ENCODE measurements at places on chromosomes 4 and X.

DNA sequence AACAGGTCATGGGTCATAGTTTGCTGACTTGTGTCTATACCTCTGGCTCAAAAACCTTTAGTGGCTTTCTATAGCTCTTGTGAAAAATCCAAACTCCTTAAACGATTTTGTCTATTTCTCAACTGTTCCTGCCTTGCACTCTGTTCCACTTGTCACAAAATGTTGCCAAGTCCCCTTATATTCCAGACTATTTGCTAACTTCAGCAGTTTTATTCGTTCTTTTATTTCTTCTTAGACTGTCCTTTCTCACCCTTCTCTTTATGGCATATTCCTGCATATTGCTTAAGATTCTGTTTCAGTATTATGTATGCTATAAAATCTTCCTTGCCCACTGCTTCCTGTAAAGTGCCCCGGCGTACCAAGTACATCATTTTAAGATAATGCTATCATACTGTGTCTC lies 80.8 kb downstream of the RAB28 start:
- no peak for DNase-seq

GRCh38 chrX:2373615-2374014 lies 127.2 kb downstream of the DHRSX start:
- no peak for DNase-seq

- DNase-seq: no peak
Observed at GRCh38 chrX:42943051-42943974, 165.3 kb upstream of the PPP1R2C start.

GRCh38 chrX:18931972-18932371 lies 51.9 kb downstream of the PHKA2 start:
- DNase-seq: peak; percentile 15

DNA sequence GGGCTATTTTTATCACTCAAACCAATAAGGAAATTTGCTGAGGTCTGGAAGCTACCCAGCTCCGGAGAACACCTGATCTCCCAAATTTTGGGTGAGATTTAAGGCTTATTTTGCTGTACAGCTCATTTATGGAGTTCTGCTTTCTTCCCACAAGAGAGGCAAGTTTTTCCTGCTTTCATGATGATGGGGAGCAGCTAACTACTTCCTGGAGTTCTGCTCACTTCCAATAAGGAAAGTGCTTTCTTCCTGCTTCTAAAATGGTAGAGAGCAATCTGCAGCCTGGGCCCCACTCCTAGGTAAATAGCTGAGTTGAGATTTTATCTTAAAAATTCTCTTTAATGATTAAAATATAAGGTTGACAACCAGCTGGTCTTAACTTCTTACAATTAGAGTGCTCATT lies 606.0 kb upstream of the HTR2C start:
- DNase-seq: no peak

DNA sequence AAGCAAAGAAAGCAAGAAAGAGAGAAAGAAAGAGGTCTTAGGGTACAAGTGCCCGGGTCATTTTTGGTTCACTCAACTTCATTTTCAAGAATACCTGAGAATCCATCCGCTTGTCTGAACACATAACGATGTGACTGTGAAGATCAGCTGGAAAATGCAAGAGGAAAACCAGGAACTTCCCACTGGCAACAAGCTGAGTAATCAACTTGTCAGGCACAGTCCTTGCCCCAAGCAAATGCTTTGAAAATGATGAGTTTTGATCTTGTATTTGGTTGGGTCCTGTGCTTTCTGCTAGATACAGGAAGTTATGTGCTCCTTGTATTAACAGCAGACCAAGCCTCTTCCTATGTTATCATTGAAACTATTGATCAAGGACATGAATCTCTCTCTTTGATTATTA lies 239.1 kb downstream of the ASMT start:
- DNase-seq: no peak

- DNase-seq: no peak
Observed at GRCh38 chrX:63050225-63050624, 300.9 kb downstream of the SPIN4 start.

DNA sequence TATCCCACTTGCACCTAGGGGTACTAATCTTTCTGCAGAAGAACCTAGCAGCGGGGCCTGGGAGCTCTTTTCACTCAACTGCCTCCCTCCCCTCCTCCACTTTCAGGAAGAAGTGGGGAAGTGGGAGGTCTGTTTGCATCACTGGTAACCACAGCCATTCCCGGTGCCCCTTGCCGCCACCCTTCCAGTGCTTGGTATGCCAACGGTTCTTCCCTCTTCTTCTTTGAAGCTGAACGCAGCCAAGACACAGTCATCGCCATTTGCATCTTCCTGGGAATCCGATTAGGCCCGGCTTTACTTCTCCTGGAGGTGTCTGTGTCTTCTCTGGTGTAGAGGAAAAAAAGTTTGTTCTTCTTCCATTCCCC lies 47.2 kb upstream of the RBPJ start:
- DNase-seq: no peak

- no peak for DNase-seq
Observed at GRCh38 chrX:108993909-108994308, 257.5 kb upstream of the IRS4 start.

DNA sequence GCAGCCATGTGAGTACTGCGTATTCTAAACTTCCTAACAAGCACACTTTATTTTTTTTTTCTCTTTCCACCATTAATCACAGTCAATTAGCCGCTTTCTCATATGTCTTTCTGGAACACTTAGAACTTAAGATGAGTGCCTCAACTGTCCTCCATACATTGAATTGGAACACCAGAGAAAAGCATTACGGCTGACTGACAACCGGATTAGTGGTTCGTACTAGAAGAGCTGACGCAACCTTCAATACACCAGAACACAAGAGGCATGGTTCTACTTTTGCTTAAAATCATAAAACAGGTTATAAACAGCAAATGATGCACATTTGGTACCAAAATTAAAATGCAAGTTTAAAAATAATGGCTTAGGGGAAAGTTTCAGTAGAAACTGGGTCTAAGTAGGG lies 3.3 kb downstream of the TMEM47 start:
- DNase-seq: peak; percentile 52

DNA sequence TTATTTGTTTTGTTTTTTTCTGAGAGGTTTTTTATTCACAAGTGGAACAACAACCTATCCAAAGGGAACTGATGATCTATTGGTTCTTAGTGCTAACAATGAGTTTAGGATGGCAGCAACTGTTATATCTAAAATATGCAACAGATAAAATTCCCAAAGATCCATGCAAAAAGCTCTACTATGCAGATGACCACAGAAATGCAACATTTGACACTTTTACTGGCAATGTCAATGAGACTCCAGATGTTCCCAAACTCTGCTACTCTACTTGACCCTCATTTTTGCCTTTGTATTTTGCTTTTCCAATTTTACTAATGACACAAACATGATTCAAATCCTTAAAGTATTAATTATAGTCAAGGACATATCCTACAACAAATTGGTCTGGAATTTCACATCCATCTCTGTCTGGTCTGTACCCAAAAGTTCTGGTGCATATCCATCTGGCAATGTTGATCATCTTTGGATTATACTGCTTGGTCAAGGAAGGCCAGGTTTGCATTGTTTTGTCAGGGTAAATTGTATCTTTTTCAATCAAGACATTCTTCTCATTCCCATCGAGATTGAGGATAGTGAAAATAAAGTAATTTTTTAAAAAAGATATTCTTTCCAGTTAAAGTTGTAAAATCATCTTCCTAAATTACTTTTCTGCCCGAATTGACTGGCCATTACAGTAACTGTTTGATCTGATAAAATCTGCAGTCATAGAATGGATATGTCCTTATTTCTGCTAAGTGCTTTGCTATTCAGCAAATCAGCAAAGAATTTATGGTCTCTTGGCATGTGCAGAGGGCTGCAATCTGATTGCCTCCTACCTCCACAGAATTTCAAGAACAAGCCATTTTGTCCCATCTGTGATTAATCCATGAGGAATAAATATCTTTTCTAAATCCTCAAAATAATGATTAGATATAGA lies 73.6 kb downstream of the FGFBP1 start:
- no peak for DNase-seq

GRCh38 chr4:104756837-104757236 lies 262.1 kb upstream of the CXXC4 start:
- no peak for DNase-seq

DNA sequence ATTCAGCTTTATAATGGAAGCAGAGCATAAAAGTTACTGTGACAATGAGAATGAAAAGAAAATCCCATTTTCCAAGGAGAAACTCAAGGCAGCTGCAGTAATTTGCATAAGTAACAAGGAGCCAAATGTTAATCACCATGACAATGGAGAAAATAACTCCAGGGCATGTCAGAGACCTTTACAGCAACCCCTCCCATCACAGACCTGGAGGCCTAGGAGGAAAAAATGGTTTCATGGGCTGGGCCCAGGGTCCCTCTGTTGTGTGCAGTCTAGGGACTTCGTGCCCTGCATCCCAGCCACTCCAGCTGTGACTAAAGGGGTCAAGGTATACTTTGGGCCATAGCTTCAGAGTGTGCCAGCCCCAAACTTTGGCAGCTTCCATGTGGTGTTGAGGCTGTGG lies 223.5 kb downstream of the NPFFR2 start:
- no peak for DNase-seq

- no peak for DNase-seq
Observed at GRCh38 chr4:73178389-73178788, 80.2 kb downstream of the ANKRD17 start.

GRCh38 chr4:985123-985830 lies 1.6 kb upstream of the IDUA start:
- DNase-seq: no peak

GRCh38 chrX:73913580-73913979 lies 350.6 kb downstream of the CHIC1 start:
- DNase-seq: no peak

GRCh38 chrX:136251041-136251991 lies at the start of gene MAP7D3:
TSS of gene MAP7D3 (minus strand) at chrX:136251400. CDS start at chrX:136251358, 42 bp downstream.
- DNase-seq: peak; percentile 66

- DNase-seq: peak; percentile 80
Observed at GRCh38 chr4:71713611-71714203, 70.2 kb downstream of the GC start.

GRCh38 chr4:146051223-146051622 lies 112.6 kb upstream of the ZNF827 start:
- no peak for DNase-seq

- DNase-seq: no peak
Observed at GRCh38 chr4:117527601-117528000, 442.2 kb upstream of the TRAM1L1 start.

- no peak for DNase-seq
Observed at GRCh38 chr4:98996765-98997068, 1.2 kb downstream of the METAP1 start.

GRCh38 chr4:38757945-38758600 lies 24.7 kb downstream of the TLR10 start:
- no peak for DNase-seq

DNA sequence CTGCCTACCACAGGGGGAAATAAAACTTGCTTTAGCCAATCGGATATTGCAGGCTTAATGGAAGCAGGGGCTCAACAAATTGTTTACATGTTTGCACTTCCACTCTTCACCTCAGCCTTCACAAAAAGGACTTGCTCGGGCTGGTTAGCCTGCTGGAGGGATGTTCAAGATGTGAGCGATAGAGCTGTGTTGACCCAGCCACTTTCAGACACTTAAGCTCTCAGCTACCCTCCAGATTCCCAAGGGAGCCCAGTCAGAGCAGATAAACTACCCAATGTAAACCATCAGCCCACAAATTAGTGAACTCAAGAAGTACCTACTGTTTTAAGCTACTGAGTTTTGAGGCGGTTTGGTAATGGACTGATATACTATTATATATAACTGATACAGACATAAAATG lies 508.4 kb upstream of the FTHL17 start:
- DNase-seq: no peak

GRCh38 chr4:1329408-1330371 lies 17.3 kb upstream of the UVSSA start:
- DNase-seq: no peak

GRCh38 chrX:110310000-110310790 lies 7.7 kb downstream of the AMMECR1 start:
- DNase-seq: no peak

GRCh38 chr4:186724058-186724863 lies 605 bp upstream of the FAT1 start:
- peak; percentile 48 for DNase-seq

GRCh38 chr4:38860788-38861424 lies 4.3 kb upstream of the TLR6 start:
- DNase-seq: no peak

DNA sequence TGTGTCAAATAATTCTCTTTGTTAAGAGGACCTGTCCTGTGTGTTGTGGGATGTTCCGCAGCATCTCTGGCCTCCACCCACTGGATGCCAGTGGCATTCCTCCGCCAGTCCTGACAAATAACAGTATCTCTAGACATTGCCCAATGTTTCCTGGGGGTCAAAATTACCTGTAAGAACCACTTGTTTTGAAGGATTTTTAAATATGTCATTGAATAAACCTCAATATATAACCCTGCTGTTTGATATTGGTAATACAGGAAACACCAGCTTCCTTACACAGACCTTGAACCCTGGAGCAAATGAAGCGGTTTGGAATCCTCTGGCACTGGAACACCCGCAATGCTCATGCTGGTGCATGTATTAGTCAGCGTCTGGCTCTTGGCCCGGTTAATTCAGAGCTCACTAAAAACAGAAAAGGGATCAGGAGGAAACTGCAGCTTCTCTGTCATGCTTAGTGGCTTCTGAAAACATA lies 101.3 kb downstream of the TBL1X start:
- peak; percentile 55 for DNase-seq

DNA sequence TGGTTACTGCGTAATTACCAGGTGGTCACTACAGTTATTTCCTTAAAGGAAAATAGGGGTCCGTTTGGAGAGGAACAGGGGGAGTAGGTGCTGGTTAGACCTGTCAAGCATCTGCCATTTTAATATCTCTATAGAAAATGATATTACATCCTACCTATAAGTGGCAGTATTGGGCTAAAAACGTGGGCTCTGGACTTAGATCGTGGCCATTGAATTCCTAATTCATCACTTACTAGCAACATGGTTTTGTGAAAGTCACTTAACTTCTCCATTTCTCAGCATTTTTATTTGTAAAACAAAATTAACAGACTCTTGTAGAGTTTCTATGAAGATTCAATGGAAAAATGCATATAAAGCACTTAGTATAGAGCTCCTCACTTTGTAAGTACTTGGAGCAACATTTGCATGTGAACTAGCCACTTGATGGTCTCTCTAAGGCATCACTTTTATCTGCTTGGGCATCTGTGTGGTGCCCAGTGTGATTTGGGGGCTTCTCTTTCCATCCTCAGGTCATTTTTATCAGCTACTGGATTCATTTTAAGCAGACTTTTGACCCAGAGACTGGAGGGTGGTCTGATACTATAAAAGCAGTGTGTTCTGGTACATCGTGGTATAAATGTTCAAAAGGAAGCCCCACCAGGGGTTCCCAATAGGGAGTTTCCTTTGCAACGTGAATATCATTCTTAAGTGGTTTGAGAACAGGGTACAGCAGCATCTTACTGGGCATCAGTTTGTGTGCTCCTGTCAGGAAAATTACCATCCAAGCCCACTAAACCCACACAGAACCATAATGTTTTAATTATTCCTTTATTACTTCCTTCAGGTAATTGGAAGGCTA lies 42.7 kb upstream of the RASSF6 start:
- no peak for DNase-seq
